ENCODE measurements at places on chromosomes 3 and 15.
A peak's percentile ranks its signal among the peaks of the same experiment; 100 is the strongest.

DNA sequence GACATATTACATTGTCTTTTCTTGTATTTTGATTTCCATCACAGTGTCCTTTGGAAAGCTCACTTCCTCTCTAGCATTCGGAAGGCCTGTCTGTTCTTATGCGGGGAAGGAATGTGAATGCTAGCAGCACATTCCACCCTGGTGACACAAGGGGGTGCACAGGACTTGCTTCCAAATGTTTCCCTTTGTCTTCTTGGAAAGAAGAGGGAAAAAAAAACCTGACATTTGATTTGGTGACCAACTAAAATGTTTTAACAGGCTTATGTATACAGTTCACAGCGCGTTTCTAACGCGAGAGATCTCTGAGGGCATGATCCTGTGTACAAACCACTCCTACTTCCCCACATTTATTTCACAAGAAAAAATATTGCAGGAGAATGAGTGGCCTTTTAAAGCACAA lies 107.6 kb upstream of the FXR1 start:
- DNase-seq = peak; percentile 56

- peak; percentile 76 for DNase-seq
Measured at GRCh38 chr3:131082871-131083863, 56.5 kb downstream of the NEK11 start.

- DNase-seq = no peak
Measured at GRCh38 chr3:78791753-78792152, 976.0 kb downstream of the ROBO1 start.

- DNase-seq = peak; percentile 34
Measured at GRCh38 chr15:76799760-76800159, 105.4 kb downstream of the SCAPER start.

DNA sequence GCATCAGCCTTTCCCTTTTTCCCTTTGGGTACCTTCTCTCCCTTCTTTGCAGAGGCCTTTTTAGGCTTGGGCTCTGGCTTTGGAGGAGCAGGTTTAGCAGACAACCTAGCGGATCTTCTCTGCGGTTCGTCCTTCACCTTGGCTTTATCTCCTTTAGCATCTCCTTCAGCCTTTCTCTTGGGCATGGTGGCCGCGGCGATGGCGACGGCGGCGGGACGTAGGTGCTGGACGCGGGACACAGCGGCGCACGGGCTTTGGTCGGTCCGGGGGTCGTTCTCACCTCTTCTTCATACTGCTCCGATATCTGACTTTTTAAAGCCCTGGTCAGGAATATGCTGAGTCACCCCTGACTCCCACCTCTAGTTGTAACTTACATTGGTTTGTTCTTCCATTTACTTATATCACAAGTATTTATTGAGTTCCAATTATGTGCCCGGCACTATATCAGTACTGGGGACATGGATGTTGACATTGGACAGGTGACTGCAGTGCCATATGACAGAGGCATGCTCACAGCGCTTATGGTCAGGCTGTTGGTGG lies 43.1 kb upstream of the SH3BP5 start:
- no peak for DNase-seq

GRCh38 chr15:84714821-84715220 lies 1.1 kb downstream of the SEC11A start:
- DNase-seq = no peak

GRCh38 chr3:150235799-150236198 lies 172.3 kb upstream of the TSC22D2 start:
- DNase-seq = peak; percentile 83

GRCh38 chr3:54541369-54541768 lies 386.5 kb downstream of the LRTM1 start:
- DNase-seq = peak; percentile 8

- no peak for DNase-seq
Measured at GRCh38 chr3:164144824-164145223, 933.5 kb downstream of the SI start.

DNA sequence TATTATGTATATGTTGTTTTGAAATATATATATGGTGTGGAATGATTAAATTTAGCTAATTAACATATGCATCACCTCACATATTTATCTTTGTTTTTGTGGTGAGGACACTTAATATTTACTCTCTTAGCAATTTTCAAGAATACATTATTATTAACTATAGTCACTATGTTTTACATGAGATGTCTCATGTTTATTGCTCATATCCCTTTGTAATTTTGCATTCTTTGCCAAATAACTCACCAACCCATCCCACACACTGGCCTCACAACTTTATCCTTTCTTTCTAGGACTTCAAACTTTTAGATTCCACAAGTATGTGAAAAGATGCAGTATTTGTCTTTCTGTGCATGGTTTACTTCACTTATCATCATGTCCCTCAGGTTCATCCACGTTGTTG lies 950.2 kb upstream of the CADM2 start:
- DNase-seq = no peak

DNA sequence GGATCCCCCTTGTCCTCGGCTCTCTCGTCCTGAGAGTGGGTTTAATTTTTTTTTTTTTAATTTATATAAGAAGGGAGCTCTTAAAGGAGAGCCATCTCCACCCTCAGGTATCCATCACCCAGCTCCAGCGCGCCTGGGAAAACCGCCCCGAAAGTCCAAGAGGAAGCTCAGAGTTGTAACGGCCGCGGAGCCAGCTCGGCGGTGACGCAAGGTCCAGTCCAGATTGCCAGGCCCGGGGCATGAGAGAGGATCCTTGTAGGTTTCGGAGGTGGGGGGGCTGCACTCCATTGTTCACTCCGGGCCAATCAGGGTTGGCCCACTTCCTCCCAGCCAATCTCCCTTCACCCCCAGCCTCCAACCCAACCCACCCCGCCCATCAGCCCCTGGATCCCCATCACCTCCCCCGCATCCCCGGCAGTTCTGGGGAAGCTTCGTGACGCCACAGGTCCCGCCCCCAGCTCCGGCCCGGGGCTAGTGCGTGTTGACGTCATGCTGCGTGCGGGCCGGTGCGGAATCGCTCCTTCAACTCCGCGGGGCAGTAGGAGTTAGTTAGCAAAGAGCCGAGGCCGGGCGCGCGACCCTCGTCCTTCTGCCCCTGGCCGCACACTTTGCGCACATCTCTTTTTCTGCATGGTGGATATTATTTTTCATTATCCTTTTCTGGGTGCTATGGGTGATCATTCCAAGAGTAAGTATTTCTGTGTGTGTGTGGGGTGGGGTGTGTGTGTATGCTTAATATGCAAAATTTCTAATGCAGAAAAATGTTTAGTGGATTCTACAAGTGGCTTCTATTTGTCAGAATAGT lies at the start of gene ISL2:
ISL2 (plus strand) TSS at position 520 of the 805 bp plus-strand sequence; CDS start at position 631, 111 bp downstream.
- peak; percentile 98 for DNase-seq

GRCh38 chr3:133874344-133874743 lies 21.3 kb downstream of the RAB6B start:
- DNase-seq = no peak

GRCh38 chr3:108064293-108064887 lies 26.4 kb downstream of the CD47 start:
- DNase-seq = no peak

- DNase-seq = no peak
Measured at GRCh38 chr3:6799264-6799915, 61.5 kb upstream of the GRM7 start.

GRCh38 chr3:169710619-169711018 lies 47.1 kb upstream of the MECOM start:
- DNase-seq = no peak

- peak; percentile 40 for DNase-seq
Measured at GRCh38 chr15:42385206-42385979, 26.1 kb downstream of the CAPN3 start.

DNA sequence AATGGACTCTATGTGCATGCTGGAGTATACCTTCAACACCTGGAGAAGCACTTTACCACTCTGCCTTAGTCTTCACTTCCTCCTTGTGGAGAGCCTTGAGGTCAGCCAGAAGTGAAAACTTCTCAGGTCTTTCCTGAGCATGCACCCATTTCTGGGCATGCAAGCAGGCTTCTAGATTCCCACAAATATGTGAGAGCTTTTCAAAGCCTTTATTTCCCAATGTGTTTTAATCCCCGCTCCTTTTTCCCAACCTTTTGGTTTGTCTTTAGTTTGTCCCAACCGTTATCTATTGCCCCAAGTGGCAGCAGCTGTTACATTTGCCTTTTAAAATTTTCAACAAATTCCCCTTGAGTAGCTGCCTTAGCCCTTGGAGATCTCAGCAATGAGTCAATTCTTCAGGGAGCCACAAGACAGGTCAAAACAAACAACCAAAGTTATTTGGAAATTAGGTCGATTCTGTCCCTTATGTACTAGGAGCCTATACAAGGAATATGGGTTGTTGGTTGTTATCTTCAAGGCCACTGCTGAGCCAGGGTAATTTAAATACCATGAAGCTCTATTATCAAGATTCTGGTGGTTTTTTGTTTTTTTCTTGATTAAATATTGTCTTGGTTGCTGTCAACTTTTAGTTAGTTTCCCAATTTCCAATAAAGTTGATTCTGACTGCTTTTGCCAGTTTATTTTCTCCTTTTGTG lies 44.4 kb downstream of the LSM3 start:
- DNase-seq = no peak
